ENCODE measurements at places on chromosomes 5 and 9.

GRCh38 chr9:136039488-136039887 lies 55.6 kb downstream of the NACC2 start:
- DNase-seq = no peak

DNA sequence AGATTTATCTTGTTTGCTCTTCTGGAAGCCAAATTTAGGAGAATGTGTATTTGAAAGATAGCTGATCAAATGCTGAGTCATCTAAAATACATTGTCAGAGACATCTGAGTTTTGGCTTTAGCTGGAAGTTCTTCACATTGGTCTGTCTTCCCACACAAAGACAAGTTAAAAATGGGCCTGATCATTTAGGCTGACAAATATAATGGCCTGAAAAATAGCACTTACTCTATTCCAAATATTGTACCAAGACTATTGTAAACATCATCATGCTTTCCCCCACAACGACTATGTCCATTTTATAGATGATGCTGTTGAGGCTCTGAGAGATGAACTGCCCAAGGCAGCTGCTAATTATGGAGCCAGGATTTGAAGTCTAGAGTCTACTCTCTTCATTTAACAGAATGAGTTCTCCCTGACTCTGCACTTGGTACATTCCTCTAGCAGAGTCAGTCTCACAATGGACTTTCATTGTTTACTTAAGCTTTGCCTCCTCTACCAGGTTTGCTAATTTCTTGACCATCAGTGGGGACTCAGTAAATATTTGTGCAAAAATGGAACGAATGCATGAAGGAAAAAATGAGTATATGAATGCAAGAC lies 619.4 kb upstream of the KLF4 start:
- H3K27me3 ChIP-seq = no peaks in the 10 kb centered on the region
- H3K4me3 ChIP-seq = no peak overlapping the region
- DNase-seq = no peak
- H3K36me3 ChIP-seq = no peaks in the 10 kb centered on the region
- H3K27ac ChIP-seq = no peak overlapping the region

DNA sequence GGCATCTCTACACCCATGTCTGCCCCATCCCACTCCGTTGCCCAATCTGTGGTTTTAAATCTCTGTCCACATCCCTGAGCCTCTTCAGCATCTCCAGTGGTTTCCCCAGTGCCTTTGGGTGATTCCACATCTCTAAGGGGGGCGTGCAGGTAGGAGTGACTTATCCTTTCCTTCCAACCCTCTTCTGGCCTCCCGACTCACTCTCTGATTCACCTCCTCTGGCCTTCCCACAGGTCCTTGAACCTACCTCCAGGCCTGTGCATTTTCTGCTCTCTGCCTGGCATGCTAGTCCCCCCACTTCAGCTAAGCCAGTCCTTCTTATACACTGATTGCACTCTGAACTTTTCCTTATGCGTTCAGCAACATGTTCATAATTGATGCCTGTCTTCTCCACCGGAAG lies 99.0 kb downstream of the RALGPS1 start:
- DNase-seq = no peak
- no peaks in the 10 kb centered on the region for H3K36me3 ChIP-seq
- no peak overlapping the region for H3K4me3 ChIP-seq
- no peak overlapping the region for H3K27ac ChIP-seq
- no peaks in the 10 kb centered on the region for H3K27me3 ChIP-seq

- no peak overlapping the region for H3K4me3 ChIP-seq
- H3K36me3 ChIP-seq = no peaks in the 10 kb centered on the region
- no peak overlapping the region for H3K27ac ChIP-seq
Observed at GRCh38 chr9:110188991-110189390, 19.0 kb downstream of the C9orf152 start.

GRCh38 chr5:106875591-106876297 lies 795.0 kb downstream of the EFNA5 start:
- H3K4me3 ChIP-seq = no peak overlapping the region
- peak; percentile 11 for DNase-seq
- H3K27me3 ChIP-seq = no peaks in the 10 kb centered on the region
- no peak overlapping the region for H3K27ac ChIP-seq
- H3K4me1 ChIP-seq = no peaks in the 10 kb centered on the region

Measured in neural progenitor cell (in vitro differentiated cells).